ENCODE measurements at places on chromosomes 11 and 22.
A peak's percentile ranks its signal among the peaks of the same experiment; 100 is the strongest.

- no peak for DNase-seq
These were observed 47.1 kb downstream of the CWC15 start for GRCh38 chr11:94926271-94926625.

- DNase-seq = peak; percentile 19
These were observed 16.1 kb downstream of the SCARF2 start for GRCh38 chr22:20421507-20421874.

DNA sequence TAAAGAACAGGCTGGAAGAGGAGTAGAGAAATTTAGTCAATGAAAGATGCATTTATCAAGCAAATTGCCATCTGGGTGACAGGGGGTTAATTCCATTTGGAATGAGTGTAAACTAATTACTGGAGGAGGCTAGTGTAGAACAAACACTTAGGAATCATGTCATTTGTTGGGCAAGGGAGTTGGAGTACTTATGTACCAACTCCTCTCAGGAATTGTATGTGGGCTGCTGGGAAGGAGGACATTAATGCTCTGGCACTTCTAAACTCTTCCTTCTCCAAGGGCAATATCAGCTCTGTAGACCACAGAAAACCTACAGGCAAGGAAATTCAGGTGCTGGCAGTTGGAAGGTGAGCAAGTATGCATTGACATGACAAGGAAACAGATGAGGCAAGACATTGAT is 141.0 kb downstream of the MSANTD4 start:
- no peak for DNase-seq

DNA sequence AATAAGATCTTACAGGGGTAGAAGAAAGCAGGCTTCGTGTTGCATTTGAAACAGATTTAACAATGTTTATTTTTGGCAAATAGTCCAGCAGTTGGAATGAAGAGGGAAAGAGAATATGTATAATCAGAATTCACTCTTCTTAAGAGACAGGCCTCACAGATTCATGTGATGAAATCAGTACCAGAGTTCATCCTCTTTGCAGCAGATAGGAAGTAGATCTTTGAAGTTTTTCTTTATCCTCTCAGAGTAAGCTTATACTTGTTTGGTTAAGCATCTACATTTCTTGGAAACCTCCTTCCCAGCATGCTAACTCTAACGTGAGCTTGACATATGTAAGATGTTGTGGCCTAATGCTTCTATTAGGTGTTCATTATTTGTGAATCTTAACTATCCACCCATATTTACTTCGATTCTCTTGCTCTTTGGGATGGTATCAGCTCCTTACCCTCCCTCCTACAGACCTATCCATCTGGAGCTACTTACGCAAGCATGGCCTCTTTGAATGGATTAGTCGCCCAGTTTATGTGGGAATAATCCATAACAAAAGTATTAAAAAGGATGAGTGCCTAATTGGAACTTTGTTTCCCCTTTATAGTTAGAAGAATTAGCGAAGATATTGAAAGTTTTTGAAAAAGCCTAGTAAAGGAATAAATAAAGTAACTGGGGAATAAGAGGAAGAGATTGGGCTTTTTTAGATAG is 80.1 kb downstream of the PRMT3 start:
- DNase-seq = no peak

GRCh38 chr11:113628912-113629311 is 77.2 kb downstream of the TMPRSS5 start:
- no peak for DNase-seq

All from RWPE2 (cell line).